Neural progenitor cell (in vitro differentiated cells): ENCODE measurements at places on chromosomes 5 and 9. TPM values are rescaled to one million over a fixed set of nuclear protein-coding genes. Genes with fewer than 3 reads are reported as not detected.

The LCP2 gene
- total RNA-seq: not detected in 2 replicates

The GOLGA1 gene
- 9.5 and 17.8 TPM in 2 replicates for total RNA-seq

The SPATA31D3 gene
- not detected in 2 replicates for total RNA-seq

The BRINP1 gene
- total RNA-seq: 0.46 and 0.62 TPM in 2 replicates

GRCh38 chr5:172678902-172679301 lies 37.8 kb downstream of the NEURL1B start:
- no peaks in the 10 kb centered on the region for H3K4me1 ChIP-seq
- H3K27me3 ChIP-seq: peaks cover 27% of the 10 kb centered on the region
- no peak for DNase-seq
- H3K27ac ChIP-seq: no peak overlapping the region

GRCh38 chr5:172487671-172488070 lies 33.3 kb upstream of the SH3PXD2B start:
- no peaks in the 10 kb centered on the region for H3K4me1 ChIP-seq
- DNase-seq: no peak
- no peak overlapping the region for H3K4me3 ChIP-seq

DNA sequence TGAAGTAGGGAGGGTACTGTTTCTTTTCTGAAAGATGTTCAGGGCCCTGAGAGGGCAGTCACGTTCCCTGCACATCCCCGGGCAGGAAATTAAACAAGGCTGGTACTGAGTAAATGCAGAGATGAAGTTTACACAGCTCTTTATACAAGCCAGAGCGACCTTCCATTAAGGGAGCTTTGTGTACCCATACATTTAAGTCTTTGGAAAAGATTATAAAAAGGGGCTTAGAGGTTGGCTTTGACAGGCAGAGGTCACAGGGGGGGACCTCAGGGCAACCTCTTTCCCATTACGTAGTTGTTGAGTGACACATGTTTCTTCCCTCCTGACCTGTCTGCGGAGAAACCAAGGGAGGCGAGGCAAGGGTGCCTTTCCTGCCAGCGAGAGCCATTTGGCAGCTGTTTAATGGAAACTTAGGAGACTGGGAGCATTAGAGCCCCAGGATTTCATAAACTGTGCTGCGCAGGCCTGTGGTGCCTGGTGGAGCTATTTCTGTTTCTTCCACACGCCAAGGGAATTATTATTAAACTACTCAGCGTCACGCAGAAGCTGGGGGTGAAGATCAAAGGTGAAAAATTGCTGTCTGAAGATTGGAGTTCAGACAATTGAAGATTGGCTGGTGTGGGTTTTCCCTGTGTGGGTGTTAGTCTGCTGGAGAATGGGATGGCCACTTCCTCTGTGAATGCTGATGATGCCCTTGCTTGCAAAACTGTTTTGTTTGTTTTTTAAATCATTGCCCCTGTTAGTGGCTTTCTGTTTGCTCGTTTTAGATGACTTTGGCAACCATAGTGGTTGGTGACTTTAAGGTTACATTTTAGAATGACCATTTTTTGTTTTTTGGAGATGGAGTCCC lies 3.2 kb upstream of the SMIM32 start:
- no peak overlapping the region for H3K27ac ChIP-seq
- no peak for DNase-seq
- H3K36me3 ChIP-seq: no peaks in the 10 kb centered on the region
- H3K4me1 ChIP-seq: peaks cover 23% of the 10 kb centered on the region

DNA sequence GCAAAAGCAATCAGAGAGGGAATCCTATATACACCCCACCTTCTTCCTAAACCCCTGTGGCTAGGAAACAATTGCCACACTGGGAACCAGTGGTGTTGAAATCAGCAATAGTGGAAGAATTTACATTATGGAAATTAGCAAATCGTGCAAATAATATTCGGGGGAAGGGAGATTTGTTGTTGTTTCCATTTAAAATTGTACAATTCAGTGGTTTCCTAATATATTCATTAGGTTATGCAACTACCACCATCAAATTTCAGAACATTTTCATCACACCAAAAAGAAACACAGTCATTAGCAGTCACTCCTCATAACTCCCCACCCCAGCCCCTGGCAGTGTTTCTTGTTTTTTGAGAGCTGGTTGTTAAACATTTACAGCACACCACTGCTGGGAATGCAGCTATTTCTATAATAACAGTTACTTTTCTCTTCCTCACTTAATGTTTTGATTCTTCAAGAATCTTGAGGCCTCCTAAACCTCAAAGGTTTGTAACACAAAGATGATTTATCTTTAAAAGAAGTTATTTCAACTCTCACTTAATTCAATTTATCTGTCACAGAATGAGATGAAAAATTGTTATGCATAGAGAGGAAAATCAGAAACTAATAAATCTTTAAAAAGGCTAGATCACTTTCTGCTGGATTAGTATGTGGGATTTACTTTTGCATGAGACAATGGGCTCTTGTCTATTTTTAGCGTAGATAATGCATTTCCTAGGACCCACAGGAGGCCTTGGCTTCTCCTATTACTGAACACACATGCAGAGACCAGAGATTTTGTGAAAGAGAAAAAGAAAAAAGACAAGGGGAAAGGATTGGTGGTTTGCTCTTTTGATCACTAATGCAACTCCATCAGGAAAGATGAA lies 91.8 kb upstream of the DAPK1 start:
- peaks cover 14% of the 10 kb centered on the region for H3K27me3 ChIP-seq
- no peak for DNase-seq
- no peaks in the 10 kb centered on the region for H3K36me3 ChIP-seq
- H3K4me1 ChIP-seq: peaks cover 23% of the 10 kb centered on the region
- H3K4me3 ChIP-seq: no peak overlapping the region

GRCh38 chr9:109278848-109279247 lies 42.0 kb downstream of the EPB41L4B start:
- no peak overlapping the region for H3K27ac ChIP-seq
- H3K36me3 ChIP-seq: no peaks in the 10 kb centered on the region
- no peak for DNase-seq
- no peaks in the 10 kb centered on the region for H3K27me3 ChIP-seq
- no peak overlapping the region for H3K4me3 ChIP-seq
- no peaks in the 10 kb centered on the region for H3K4me1 ChIP-seq

DNA sequence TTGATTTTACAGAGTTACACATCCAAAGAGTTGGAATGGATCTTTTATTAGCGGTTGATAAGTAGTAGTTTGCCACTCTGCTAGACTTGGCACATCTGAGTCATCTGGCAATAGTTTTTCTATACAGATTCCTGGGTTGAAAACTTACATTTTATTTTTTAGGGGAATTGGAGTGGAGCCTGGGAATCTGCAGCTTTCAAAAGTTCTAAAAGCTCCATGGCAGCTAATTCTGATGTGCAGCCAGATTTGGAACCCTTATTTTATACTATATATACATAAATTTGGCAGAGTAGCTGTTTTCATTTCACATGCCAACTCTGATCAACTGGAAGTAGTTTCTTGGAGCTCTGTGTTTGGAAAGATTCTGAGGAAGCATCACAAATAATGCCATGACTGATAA lies 715.5 kb downstream of the TLR4 start:
- H3K27ac ChIP-seq: no peak overlapping the region
- H3K36me3 ChIP-seq: no peaks in the 10 kb centered on the region
- no peak for DNase-seq
- H3K4me1 ChIP-seq: peaks cover 5% of the 10 kb centered on the region
- H3K4me3 ChIP-seq: no peak overlapping the region
- H3K27me3 ChIP-seq: no peaks in the 10 kb centered on the region

DNA sequence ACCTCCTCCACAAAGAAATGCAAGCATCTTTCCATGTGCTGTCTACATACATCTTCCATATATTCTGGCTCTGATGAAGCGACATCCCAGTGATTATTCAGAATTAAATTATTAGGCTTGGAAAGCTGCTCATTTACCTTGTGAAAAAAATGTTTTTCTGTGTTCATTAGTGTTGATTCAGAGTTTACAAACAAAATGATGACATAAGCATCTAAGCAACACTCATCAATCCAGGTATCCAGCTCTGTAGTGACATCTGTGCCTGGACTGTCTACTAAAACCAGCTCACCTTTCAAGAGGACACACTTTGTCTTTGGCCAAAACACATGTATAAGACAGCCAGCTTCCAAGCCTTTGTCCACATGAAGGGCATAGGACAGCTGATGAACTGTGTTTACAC lies 51.1 kb upstream of the SPATA31C2 start:
- H3K27ac ChIP-seq: no peak overlapping the region
- no peaks in the 10 kb centered on the region for H3K36me3 ChIP-seq
- no peaks in the 10 kb centered on the region for H3K4me1 ChIP-seq
- no peaks in the 10 kb centered on the region for H3K27me3 ChIP-seq
- no peak overlapping the region for H3K4me3 ChIP-seq

GRCh38 chr9:105309531-105309931 lies 65.1 kb downstream of the SLC44A1 start:
- peaks cover 30% of the 10 kb centered on the region for H3K4me1 ChIP-seq
- H3K36me3 ChIP-seq: no peaks in the 10 kb centered on the region
- no peaks in the 10 kb centered on the region for H3K27me3 ChIP-seq
- no peak overlapping the region for H3K4me3 ChIP-seq
- no peak overlapping the region for H3K27ac ChIP-seq

GRCh38 chr9:22342491-22343217 lies 104.0 kb upstream of the DMRTA1 start:
- H3K27ac ChIP-seq: no peak overlapping the region
- peak; percentile 2 for DNase-seq
- H3K4me1 ChIP-seq: no peaks in the 10 kb centered on the region
- no peaks in the 10 kb centered on the region for H3K36me3 ChIP-seq

- no peak for DNase-seq
- no peaks in the 10 kb centered on the region for H3K4me1 ChIP-seq
- H3K27ac ChIP-seq: no peak overlapping the region
- no peaks in the 10 kb centered on the region for H3K36me3 ChIP-seq
- H3K27me3 ChIP-seq: no peaks in the 10 kb centered on the region
Observed at GRCh38 chr5:37120270-37120669, 128.9 kb downstream of the CPLANE1 start.

DNA sequence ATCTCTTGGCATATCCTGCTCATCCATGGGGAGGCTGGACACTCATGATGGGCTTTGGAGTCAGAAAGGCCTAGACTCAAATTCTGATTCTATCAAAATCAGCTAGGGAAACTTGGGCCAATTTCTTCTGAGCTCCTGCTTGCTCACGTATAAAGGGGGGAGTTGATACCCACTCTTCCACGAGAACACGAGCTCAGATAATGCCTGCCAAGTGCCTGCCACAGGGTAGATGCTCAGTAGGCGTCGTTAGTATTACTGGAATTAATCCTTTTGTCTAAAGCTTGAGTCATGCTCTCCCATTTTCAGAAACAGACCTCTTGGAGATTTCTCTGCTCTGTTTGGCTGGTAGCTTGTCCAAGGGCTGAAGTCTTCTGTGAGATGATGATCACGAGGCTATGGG lies 238.3 kb upstream of the MVB12B start:
- H3K36me3 ChIP-seq: no peaks in the 10 kb centered on the region
- H3K27me3 ChIP-seq: peaks cover 4% of the 10 kb centered on the region
- no peaks in the 10 kb centered on the region for H3K4me1 ChIP-seq
- no peak overlapping the region for H3K27ac ChIP-seq
- no peak for DNase-seq
- no peak overlapping the region for H3K4me3 ChIP-seq

- H3K27ac ChIP-seq: no peak overlapping the region
- no peaks in the 10 kb centered on the region for H3K36me3 ChIP-seq
- H3K27me3 ChIP-seq: no peaks in the 10 kb centered on the region
Observed at GRCh38 chr9:96425500-96426169, 7.5 kb upstream of the ZNF367 start.

DNA sequence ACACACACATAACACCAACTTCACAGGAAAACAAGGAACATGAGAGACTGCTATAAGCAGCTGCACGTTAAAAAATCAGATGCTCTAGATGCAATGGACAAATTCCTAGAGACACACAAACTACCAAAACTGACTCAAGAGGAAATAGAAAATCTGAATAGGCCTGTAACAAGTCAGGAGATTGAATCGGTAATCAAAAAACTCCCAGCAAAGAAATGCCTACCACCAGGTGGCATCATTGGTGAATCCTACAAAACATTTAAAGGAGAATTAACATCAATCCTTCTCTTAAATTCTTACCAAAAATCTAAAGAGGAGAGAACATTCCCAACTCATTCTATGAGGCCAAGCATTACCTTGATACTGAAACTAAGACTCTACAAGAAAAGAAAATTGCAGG lies 54.9 kb downstream of the NDST1 start:
- H3K4me1 ChIP-seq: no peaks in the 10 kb centered on the region
- H3K27me3 ChIP-seq: no peaks in the 10 kb centered on the region
- no peaks in the 10 kb centered on the region for H3K36me3 ChIP-seq
- H3K4me3 ChIP-seq: no peak overlapping the region
- no peak overlapping the region for H3K27ac ChIP-seq

DNA sequence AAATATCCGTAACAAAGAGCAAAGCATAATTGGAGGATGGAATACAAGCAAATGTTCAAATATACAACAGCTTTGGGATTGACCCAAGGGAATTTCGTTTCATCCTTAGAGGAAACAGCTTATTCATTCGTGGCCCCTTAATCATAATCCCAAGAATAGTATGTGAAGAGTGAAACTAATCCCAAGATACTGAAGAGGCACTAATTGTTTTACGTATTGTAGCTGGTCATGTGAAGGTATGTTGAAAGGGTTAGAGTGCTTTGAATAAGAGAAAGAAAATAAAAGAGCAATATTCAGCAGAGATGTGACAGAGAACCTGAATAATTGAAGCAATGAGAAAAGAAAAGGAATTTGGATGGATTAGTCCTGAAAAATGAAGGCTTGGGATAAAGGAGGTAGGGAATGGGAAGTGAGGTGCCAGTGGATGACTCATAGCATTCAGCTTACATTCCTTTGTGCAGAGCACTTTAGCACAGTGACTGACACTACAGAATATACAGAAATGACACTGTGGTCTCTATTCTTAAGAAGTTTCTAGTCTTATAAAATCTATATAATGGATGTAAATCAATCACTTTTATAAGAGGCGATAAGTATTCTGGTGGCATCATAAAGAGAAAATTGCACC lies 221.9 kb downstream of the TLR4 start:
- peaks cover 5% of the 10 kb centered on the region for H3K4me1 ChIP-seq
- DNase-seq: peak; percentile 13
- H3K4me3 ChIP-seq: no peak overlapping the region
- no peak overlapping the region for H3K27ac ChIP-seq
- no peaks in the 10 kb centered on the region for H3K27me3 ChIP-seq
- no peaks in the 10 kb centered on the region for H3K36me3 ChIP-seq

- no peak overlapping the region for H3K27ac ChIP-seq
- H3K36me3 ChIP-seq: no peaks in the 10 kb centered on the region
- no peaks in the 10 kb centered on the region for H3K27me3 ChIP-seq
- DNase-seq: peak; percentile 71
Observed at GRCh38 chr9:133979273-133979920, 12.7 kb downstream of the VAV2 start.

DNA sequence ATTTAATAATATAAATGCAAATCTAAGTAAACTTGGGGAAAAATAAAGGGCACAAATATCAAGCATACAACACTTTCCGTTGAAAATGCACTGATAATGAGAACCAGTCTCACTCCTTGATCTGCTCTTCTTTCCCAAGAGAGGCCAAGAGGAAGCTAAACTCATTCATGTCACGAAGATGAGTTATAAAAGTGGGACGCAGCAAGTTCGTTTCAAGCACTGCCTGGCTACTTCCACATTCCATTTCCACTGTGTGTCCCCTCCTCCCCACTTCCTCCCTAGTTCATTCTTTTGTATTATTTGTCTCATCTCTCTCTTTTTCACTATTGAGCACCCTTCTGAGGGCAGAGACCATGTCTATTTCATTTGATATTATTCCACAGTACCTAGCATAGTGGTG lies 158.1 kb downstream of the SLC24A2 start:
- H3K27me3 ChIP-seq: no peaks in the 10 kb centered on the region
- H3K27ac ChIP-seq: no peak overlapping the region
- no peaks in the 10 kb centered on the region for H3K4me1 ChIP-seq
- no peak overlapping the region for H3K4me3 ChIP-seq
- no peak for DNase-seq
- no peaks in the 10 kb centered on the region for H3K36me3 ChIP-seq
